ENCODE measurements at places on chromosomes 11 and 22. TPM values are rescaled to one million over a fixed set of nuclear protein-coding genes. Genes with fewer than 3 reads are reported as not detected.

ST14 gene
- total RNA-seq: 11.4 TPM

NRIP3 gene
- 17.7 TPM for total RNA-seq

GRCh38 chr11:128246364-128246801, 341.0 kb downstream of the ETS1 start:
- H3K27me3 ChIP-seq: no peaks in the 10 kb centered on the region
- no peak for DNase-seq
- H3K36me3 ChIP-seq: no peaks in the 10 kb centered on the region
- H3K4me1 ChIP-seq: no peaks in the 10 kb centered on the region
- H3K4me3 ChIP-seq: no peak overlapping the region
- no peak overlapping the region for H3K27ac ChIP-seq

- DNase-seq: no peak
- peaks cover 24% of the 10 kb centered on the region for H3K4me1 ChIP-seq
- H3K36me3 ChIP-seq: peaks cover 38% of the 10 kb centered on the region
- no peaks in the 10 kb centered on the region for H3K27me3 ChIP-seq
- H3K27ac ChIP-seq: peak overlapping the region; percentile 4
Measured at GRCh38 chr11:130891326-130891725, 25.0 kb downstream of the SNX19 start.

- H3K27me3 ChIP-seq: no peaks in the 10 kb centered on the region
- peaks cover 7% of the 10 kb centered on the region for H3K4me1 ChIP-seq
- H3K4me3 ChIP-seq: no peak overlapping the region
- no peak overlapping the region for H3K27ac ChIP-seq
- H3K36me3 ChIP-seq: no peaks in the 10 kb centered on the region
Measured at GRCh38 chr11:36037031-36037430, 93.2 kb downstream of the LDLRAD3 start.

- H3K4me3 ChIP-seq: no peak overlapping the region
- no peak for DNase-seq
- H3K27ac ChIP-seq: no peak overlapping the region
- H3K4me1 ChIP-seq: no peaks in the 10 kb centered on the region
- no peaks in the 10 kb centered on the region for H3K36me3 ChIP-seq
- no peaks in the 10 kb centered on the region for H3K27me3 ChIP-seq
Measured at GRCh38 chr22:26811647-26811992, 154.2 kb downstream of the MIAT start.

DNA sequence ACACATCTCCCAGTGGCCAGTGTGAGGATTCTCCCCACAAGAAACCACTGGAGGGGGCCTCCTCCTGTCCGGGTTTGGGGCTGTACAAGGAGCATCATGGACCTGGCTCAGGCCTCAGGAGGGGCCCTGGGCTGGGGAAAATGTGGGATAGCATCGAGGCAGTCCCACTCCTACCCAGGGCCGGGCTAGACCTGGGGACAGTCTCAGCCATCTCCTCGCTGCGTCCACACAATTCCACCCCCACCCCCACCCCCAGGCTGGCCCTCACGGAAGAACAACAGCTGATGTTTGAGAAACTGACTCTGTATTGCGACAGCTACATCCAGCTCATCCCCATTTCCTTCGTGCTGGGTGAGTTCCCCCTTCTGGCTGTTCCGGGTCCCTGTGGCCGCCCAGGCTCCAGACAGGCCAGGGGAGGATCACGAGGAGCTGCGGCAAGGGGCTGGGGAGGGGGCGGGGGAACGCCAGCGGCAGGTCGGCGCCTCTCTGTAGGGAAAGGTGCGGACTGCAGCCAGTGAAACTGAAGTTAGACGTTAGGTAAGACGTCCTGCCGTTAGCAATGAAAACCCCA, 4.8 kb downstream of the BEST1 start:
- H3K4me3 ChIP-seq: peak overlapping the region; percentile 50
- H3K4me1 ChIP-seq: peaks cover 10% of the 10 kb centered on the region
- H3K27me3 ChIP-seq: no peaks in the 10 kb centered on the region
- H3K36me3 ChIP-seq: no peaks in the 10 kb centered on the region
- peak; percentile 75 for DNase-seq

DNA sequence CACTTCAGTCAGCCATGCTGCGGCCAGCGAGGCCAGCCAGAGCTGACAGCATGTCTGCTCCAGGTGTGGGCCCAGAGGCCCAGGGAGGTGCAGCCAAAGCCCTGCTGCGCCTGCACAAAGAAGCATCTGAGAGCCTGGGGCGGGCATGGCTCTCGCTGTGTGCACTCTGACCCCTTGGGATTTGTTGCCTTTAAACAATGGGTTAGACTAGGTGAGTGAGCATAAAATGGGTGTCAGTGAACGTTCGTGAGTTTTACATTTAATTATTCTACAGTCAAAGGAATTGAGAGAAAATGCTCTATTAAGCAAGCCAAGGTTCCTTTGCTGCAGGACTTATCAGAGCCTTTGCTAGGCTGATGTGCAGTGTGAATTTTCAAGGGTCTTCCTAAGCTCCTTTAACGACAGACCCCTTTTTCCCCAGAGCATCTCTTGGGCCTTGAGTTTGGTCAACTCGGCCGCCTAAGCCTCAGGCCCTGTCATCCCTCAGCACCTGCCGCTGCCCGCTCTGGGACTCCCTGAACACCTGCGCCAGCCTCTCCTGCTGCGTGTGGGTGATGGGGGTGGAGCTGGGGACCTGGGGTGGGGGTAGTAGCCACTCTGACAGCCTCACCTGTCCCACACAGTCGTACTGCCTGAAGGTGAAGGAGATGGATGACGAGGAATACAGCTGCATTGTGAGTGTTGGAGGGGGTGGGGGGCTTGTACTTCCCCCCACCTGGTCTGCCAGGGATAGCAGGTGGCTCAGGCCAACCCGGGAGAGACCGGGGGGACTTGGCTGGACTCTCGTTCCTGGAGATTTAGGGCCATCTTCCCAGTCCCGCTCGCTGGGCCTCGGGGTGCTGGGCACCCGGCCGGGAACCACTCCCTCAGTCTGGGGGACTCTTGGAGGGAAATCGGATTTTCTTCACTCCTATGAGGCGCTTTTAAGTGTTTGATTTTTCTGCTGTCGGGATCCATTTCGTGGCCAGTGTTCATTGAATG, 10.5 kb downstream of the SLC16A8 start:
- no peaks in the 10 kb centered on the region for H3K4me1 ChIP-seq
- DNase-seq: no peak
- no peak overlapping the region for H3K4me3 ChIP-seq
- no peak overlapping the region for H3K27ac ChIP-seq
- H3K27me3 ChIP-seq: no peaks in the 10 kb centered on the region
